ENCODE measurements at places on chromosomes 5 and 9.

DNA sequence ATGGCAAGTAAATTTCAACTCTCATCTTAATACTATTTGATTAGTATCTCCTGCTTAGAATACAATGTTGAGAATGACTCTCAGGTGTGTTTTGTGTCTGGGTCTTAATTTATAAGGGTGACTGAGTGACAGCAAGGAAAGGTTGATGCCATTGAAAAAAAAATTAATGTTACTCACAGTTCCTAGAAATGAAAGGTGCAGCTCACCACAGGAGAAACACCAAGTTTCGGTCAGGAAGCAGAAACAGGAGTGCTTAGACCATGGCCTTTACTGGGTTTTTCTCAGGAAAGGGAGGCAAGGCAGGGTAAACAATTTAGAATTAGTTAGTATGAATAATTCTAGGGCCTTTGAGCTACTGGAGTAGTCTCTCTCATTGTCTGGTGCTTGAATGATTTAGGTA lies 159.2 kb upstream of the C9orf72 start:
- DNase-seq = no peak

GRCh38 chr9:33988219-33988890 lies 60.3 kb downstream of the UBAP2 start:
- peak; percentile 22 for DNase-seq

DNA sequence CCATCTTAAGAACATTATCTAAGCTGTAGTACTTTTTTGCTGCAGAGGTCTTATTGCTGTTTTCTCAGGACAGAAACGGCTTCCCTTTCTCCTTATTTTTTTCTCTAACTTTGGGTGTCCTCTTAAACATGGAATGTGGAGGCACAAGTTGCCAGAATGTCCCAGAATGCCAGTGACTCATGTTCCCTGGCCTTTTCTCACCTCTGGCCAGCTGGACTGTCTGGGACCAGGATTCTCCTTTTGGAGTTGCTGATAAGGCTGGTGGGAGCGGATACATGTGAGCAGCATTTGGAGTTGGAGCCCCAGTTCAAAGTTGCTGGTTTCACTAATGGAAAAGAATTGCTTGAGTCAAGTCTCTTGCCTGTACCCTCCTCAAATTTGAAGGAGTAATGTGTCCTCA lies 112.8 kb downstream of the ARHGAP26 start:
- peak; percentile 47 for DNase-seq

DNA sequence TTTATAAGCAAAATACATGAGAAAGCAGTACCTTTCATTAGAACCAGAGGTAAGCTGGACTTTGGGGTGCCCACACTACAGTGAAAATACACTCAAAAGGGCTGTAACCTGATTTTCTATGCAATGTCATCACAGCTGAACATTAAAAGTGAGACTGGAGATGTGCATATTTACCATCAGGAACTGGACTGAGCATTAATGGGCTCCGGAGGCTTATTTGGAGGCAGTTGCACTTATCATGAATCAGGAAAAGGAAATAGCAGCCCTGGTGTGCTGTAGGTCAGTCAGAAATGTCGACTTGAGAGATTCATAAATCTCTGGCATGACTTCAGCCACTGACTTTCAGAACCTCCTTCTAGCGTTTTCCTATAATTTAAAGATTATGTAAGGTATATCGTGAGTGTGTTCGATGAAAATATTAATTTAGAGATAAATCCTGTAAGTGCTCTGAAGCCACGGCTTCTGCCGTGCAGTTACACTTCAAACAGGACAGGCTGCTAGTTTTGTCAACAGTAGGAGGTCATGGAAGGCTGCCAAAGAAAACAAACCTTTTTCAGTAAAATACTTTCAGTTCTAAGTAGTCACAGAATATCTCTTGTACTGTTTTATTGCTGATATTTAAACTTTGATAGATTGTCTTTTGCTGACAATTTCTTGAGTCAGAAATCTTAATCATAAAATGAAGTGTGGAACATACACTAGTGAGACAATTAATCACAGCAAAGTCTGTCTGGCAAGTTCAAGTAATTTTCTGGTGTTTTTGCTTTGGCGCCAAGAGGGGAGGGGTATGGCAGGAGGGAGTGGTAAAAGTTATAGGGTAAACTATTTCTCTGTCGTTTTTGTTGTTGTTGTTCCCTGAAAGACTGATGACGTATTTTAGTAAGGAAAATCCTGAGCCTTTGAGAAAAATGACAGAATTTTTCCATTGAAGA lies 939.7 kb downstream of the NR2F1-AS1 start:
- peak; percentile 86 for DNase-seq

DNA sequence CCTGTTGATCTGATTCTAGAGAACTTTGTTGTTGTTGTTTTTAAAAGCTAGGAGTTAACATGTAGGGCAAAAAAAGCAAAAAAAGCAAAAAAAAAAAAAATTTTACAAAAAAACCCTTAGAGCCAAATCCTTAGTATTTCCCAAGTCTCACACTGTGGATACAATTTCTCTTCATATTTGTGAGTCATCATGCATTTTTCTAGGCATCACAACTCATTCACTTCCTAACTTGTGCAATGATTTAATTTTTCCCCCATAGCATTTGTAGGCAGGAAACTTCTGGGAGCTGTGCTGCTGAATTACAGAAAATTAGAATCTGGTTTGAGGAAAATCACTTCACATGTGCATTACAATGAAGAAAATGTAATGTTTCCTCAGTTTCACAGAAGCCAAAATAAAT lies 91.9 kb downstream of the MARCHF3 start:
- peak; percentile 89 for DNase-seq

DNA sequence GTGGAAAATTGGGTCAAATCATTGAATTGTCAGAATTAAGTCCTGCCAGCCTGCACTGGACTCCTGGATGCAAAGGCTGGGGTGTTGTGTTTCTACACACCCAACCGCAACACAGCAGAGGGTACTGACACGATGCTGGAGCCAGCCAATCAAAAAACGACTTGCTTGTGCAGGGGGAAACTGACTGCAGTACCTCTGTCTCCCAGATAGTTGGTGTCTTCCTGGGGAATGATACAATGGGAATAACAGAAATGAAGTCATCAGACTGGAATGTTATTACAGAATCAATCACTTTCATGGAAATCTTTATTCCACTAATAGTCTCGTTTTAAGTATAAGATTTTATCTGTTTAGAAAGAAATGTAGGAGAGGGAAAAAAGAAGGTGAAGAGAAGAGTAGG lies 330.3 kb downstream of the MLLT3 start:
- peak; percentile 52 for DNase-seq

DNA sequence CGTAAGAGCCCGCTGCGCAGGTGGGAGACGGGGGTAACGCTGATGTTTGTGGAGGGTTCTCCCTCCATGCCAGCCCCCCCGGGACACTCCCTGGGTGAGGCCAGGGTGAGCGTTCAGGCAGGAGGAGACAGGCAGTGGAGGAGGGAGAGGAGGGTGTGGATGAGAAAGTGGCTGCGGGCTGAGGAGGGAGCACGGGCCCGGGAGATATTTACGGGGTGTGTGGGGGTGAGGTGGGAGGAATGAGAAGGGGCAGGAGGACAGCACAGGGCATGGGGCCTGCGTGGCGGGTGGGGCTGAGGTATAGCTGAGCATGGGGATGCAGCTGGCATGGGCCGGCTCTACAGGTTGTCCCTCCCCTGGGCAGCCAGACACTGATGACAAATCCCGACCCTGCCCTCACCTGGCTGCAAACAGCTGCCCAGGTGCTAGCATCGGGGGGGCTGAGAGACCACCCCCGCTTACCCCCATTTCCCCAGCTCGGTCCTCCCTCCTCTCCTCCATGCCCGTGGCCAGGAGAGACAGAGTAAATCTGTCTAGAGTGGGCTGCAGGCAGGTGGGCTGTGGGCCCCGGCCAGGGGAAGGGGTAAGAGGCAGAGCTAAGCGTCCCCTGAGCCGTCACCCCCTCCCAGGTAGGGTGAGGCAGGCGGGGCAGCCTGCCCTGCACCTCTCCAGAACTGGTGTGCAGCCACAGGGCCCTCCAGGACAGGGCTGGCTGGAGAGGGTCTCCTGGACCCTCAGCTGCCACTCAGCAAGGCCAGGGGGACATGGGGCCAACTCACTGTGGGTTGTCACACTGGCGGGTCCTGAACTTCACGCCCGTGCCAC lies 79.2 kb downstream of the ZNF354C start:
- DNase-seq = no peak

DNA sequence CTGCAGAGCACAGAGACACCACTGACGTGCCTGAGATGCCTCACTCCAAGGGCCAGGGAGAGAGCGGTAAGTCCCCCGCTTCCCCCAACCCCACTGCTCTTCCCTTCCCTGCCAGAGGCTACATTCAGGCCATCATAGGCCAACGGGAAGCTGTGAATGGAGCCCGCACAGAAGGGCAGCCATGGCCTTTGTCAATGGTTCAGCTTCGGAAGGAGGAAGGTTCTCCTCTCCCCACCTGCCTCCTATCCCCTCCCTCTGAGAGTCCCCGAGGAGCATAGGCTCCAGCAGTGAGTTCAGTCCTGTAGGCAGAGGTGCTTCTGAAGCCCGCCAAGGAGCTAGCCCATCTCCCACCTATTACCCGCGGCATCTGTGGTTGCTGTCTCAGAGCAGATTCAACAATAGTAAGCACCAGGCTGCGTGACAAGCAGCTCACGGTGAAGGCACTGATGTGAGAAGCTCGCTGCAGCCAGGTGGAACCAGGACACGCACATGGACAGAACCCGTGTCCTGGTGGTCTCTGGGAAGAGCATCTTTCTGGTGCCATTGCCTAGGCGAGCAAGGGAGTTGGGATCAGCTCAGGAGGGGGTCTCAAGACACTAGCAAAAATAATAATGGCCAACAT lies 15.9 kb downstream of the QRFP start:
- DNase-seq = no peak

DNA sequence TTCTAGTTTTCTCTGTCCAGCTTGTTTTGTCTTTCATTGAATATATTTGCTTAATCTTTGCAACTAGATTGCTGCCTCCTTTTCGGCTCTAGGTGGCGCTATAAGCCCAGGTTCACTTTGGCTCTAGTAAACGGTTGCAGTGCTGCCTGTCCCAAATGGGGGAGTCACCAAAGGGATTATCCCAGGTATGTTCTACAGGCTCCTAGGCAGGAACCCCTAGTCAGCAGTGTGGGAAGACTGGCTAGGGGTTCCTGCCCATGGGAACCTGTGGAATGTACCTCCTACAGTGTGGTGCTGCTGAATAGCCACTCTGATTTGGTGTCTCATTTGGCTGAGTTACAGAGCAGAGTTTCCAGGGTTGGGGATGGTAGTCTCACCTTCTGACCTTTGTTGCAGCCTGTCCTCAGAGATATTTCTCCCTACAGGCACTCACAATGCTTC lies 85.2 kb downstream of the ARSB start:
- DNase-seq = peak; percentile 60

DNA sequence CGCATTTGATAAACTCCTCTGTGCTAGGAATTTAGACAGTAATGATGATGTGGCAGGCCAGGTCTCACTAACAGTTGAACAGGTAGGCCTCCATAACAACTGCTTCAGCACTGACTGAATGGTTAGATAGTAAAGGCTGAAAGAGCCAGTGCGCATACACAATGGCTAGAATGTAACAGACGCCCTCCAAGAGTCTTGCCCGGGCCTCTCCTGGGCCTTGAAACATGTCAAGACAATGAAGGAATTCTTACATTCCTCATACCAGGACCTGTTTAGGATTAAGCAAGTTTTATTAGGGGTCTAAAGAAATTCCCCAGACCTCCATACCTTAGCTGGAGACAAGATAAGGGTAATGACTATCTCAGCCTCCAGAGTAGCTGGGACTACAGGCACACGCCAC lies 6.7 kb upstream of the BICD2 start:
- DNase-seq = no peak

GRCh38 chr5:51518607-51519006 lies 135.4 kb downstream of the ISL1 start:
- DNase-seq = no peak

All from iris pigment epithelial cell (primary cell).